ENCODE measurements at places on chromosomes 2 and 18. TPM values are rescaled to one million over a fixed set of nuclear protein-coding genes. Genes with fewer than 3 reads are reported as not detected.

DNA sequence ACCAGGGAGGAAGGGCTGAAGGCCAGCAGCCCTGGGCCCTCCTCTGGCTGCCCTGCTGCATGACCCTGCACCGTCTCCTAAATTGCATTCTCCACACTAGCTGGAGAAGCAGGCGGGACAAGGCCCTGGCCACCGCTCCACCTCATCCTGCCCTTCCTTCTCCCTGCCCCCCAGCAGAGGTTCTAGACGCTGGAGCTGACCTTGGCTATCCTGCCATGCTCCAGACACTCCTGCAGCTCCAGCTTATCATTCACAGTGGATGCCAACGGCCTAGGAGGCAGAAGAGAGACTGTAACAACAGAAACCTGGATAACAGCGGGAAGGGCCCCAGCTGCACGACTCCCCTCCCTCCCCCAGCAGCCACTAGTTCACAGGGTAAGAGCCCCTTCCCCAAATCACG lies 68.4 kb upstream of the POMC start:
- DNase-seq: no peak

DNA sequence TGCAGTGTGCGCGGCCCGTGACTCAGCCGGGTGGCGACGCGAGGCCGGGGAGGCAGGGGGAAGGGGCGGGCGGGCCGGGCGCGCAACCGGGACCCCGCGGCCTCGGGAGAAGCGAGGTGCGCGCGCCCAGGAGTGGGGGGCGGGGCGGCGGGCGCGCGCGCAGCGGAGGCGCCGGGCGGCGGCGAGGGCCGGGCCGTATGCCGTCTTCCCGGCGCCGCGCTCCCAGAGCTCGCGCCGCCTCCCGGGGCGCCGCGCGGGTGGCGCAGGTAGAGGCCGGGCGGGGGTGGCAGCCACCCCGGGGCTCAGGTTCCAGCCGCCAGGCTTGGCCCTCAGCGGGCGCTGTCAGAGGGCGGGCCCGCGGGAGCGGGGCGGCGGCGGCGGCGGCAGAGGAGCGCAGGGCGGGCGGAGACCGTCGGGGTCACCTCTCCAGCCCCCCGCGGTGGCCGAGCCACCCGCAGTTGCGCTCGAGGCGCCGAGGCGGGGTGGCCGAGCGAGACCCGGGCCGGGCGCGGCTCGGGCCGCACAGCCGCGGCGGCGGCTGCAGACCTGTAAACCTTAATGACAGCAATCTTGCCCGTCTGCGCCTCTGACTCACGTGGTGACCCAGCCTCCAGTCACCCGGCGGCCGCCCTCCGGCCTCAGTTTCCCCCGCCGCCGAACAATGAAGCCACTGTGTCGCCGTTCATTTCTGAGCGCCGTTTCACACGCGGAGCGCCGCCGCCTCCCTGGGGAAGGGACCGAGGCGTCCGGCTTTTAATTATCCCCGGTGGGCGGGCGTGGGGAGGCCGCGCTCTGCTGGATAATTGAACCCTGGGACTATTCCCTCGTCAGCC lies 25.3 kb upstream of the SMAD7 start:
- peak; percentile 71 for DNase-seq

Gene HNMT
- 0.82 TPM for total RNA-seq

DNA sequence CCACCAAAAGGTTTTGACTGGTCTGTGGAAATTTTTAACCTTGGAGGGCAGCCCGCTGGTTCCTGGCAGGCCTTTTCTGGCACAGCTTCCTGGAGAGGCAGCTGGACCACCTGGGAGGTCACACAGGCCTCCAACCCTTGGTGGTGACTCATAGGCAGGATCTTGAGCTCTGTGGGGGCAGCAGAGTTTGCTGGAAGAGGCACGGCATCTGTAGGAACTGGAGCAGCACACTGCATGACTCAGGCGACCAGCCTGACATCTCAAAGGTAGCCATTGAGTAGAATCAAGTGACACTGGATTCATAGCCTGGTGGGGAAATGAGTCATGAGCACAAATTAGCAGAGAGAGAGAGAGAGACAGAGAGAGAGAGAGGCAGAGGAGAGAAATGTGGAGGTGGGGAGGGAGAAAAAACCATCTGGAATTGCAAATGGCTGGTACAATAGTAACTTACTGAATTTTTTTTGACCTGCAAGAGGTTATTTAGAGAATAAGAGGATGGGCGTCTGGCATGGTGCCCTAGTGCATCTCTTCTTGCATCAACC lies 57.4 kb downstream of the TRPM8 start:
- DNase-seq: peak; percentile 76

DNA sequence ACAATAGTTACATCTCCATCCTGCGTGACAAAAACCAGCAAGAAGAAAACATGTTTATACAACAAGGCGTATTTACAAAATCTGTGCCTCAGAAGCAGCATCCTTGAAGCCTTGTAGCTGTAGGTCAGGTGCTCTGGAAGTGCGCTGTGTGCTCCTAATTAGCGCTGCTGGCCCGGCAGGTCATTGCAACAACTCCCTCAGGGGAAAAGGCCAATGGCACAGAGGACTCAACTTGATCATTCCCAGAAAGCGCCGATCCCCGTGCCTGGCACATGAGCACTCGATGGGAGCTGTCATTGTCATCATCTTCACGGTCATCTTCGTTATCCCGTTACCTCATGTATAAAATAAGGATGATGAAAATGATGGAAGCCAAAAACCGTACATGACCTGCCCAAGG lies 58.5 kb downstream of the EIPR1 start:
- no peak for DNase-seq

- DNase-seq: no peak
Observed at GRCh38 chr2:239831001-239831731, 194.0 kb downstream of the NDUFA10 start.

Gene PLEKHH2
- total RNA-seq: 2.2 TPM

Gene DSG4
- not detected for total RNA-seq

DNA sequence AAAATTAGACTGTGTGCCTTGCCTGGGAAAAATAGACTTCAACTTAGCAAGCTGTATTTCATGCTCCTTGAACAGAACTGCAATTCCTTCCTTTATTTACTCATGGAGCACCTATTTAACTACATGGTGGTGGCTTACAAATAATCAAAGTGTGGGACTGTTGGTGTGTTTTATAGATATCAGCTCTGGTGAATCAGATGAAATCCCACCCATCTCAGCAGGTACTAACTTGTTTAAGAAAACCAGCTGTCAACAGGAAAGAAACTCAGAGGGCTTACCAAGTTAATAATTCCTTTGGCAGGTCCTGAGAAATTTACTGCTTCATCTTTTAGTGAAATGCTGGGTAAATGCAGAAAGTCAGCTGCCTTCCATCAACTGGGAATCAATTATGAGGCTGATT lies 830.6 kb downstream of the SLC4A3 start:
- DNase-seq: peak; percentile 3

- DNase-seq: peak; percentile 61
Observed at GRCh38 chr2:112077814-112078213, 22.7 kb downstream of the TMEM87B start.

Gene LGALSL
- total RNA-seq: 5.9 TPM

- no peak for DNase-seq
Observed at GRCh38 chr2:17662723-17663122, 90.9 kb downstream of the SMC6 start.

Gene DES
- not detected for total RNA-seq
